ENCODE measurements at places on chromosomes 7 and 10.

GRCh38 chr7:120825576-120825975 lies 32.4 kb downstream of the TSPAN12 start:
- no peak for DNase-seq

- DNase-seq, result no peak
Observed at GRCh38 chr7:155834486-155835048, 22.3 kb upstream of the SHH start.

GRCh38 chr10:119270762-119271366 lies 63.5 kb downstream of the GRK5 start:
- peak; percentile 47 for DNase-seq

DNA sequence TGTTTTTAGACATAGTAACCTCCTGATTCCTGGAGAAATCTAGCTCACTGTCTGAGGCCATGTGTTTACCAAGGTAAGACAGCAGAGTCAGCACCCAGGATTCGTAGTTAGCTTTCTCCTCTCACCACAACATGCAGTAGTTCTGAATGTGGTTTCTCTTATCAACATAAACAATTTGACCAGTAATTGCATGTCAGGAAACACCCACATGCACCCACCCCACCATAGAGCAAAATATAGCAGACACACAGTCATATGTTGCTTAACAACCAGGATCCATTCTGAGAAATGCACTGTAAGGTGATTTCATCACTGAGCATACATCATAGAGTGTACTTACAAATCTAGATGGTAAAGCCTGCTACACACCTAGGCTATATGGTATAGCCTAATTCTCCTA lies 1004.0 kb downstream of the ANKRD7 start:
- no peak for DNase-seq

GRCh38 chr10:15684768-15685167 lies 35.0 kb downstream of the ITGA8 start:
- no peak for DNase-seq

GRCh38 chr10:103919648-103920025 lies 1.7 kb upstream of the STN1 start:
- no peak for DNase-seq

DNA sequence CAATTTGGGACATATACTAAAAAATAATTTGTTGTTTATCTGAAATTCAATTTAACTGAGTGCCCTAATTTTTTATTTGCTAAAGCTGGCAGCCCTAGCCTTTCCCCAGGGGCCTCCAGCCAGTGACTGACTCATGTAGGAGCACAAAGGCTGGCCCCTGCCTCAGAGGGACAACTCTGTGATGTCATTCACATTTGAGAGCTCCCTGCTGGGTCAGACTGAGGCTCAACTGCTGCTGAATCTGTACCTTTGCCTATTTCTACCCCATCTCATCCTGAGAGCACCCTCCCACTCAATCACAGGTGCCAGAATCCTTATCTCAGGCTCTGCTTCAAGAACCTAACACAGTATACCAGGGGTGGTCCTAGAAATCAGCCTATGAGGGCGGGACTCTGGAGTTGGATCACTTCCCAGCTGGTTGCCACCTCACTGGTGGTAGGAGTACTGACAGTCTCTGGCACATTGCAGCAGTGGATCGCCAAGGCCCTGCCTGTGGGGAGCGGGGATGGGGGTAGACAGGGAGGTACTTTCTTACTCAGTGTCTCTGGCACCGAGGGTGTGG lies 11.6 kb downstream of the GCK start:
- DNase-seq, result no peak

DNA sequence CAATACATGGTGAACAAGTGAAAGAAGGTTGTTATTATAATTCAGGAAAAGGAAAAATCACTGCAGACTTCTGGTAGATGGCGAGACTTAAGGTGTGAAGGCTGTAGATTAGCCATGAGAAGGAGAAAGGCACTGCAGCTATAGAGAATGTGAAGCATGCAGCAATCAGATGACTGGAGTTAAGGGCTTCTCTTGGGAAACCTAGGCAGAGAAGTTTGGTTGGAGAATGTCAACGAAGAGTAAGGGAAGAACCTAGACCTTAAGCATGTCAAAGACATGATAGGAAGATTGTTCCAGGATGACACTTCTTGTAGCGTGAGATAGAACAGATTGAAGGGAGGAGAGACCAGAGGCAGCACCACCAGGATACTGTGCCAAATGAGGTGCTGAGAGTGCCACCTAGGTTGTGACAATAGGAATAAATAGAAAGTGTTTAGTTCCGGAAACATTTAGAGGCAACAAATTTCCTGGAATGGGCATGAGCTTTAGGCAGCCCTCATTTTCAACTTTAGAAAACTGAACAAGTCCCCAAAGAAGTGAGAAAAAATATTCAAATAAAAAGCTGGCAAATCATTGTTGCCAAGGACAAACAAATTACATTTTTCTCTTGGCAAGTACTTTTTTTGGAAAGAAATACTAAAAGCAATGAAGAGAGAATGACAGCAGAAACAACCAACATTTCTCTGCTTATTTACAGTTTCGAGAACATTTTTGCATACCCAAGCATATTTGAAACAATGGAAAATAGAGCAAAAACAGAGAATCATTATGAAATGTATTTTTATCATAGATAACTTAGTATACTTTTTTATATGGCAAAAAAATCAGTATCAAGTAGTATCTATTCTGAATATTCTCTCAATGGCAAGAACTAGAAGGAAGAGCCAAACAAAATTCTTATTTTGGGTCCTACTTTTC lies 4.9 kb downstream of the LRRC17 start:
- DNase-seq, result no peak

GRCh38 chr7:16421333-16422102 lies at the start of gene CRPPA:
CRPPA (minus strand) TSS chr7:16421538; CDS start chr7:16421322, 216 bp downstream.
- peak; percentile 39 for DNase-seq

DNA sequence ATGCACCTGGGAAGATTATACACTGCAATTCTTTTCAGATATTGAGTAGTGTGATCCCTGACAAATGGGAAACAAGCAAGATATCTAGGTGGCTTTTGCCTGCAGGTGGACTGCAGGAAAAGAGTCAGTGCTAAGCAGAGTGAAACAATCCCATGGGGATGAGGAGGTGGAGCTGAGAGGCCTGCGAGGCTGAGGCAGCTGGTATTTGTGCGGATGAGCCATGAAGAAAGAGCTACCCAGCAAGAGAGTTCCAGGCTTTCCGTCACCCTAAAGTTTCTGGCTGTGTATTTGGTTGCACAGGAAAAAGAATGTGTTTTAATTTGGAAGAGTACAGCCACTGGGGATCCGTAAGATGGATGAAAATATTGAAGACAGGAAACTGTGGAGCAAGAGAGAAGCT lies 714.1 kb upstream of the COBL start:
- DNase-seq, result no peak

GRCh38 chr10:72375585-72375984 lies 20.9 kb upstream of the DNAJB12 start:
- DNase-seq, result no peak

- DNase-seq, result no peak
Observed at GRCh38 chr10:58971796-58972491, 204.5 kb upstream of the PHYHIPL start.

GRCh38 chr7:135248546-135248945 lies 14.9 kb downstream of the STRA8 start:
- DNase-seq, result no peak

DNA sequence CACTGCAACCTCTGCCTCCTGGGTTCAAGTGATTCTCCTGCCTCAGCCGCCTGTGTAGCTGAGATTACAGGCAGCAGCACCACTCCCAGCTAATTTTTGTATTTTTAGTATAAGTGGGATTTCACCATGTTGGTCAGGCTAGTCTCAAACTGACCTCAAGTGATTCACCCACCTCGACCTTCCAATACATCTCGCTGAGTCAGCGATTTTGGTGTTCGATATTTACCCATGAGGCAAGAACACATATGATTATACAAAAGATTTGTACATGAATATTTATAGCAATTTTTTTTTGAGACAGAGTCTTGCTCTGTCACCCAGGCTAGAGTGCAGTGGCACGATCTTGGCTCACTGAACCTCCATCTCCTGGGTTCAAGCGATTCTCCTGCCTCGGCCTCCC lies 19.8 kb downstream of the PNLIP start:
- no peak for DNase-seq

GRCh38 chr7:22296916-22297315 lies 60.0 kb downstream of the RAPGEF5 start:
- no peak for DNase-seq

DNA sequence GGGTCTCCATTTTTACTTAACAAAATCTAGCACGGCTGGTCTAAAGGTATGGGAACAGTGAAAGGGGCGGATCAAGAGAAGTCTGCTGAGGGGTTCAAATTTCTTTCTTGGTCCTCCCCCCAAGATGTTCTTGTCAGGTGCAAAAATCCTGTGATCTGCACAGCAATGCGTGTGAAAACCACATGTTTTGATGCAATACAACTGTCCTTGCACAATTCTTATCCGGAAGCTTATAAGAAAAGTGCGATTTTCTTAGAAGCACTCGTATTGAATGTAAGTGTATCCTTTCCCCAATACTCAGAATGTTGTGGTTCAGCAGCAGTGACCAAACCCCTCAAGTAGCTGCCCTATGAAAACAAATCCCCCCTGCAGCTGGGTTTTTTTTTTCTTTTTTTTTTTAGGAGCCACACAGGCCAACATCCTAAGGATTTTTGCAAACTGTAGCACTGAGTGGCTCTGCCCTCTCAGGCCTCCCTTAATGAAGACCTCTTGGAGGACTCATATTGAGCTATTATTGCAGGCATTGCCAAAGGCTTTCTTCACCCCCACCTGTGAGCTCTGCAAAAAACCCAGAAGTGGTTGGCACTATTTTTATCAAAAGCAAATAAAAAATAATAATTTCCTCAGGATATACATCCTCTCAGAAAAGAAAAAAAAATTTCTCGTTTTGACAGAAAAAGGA lies 151.9 kb upstream of the ITGB1 start:
- no peak for DNase-seq
